ENCODE measurements at places on chromosomes 5 and 9. TPM values are rescaled to one million over a fixed set of nuclear protein-coding genes. Genes with fewer than 3 reads are reported as not detected.

TMEFF1 gene
- polyA plus RNA-seq = 0.05 TPM

RGMB gene
- polyA plus RNA-seq = 14.2 TPM

- H3K36me3 ChIP-seq = peaks cover 37% of the 10 kb centered on the region
- H3K27ac ChIP-seq = no peak overlapping the region
- no peak overlapping the region for H3K4me3 ChIP-seq
- H3K27me3 ChIP-seq = no peaks in the 10 kb centered on the region
- H3K4me1 ChIP-seq = no peaks in the 10 kb centered on the region
- no peak for DNase-seq
Observed at GRCh38 chr9:93025736-93026135, 32.8 kb upstream of the SUSD3 start.

DNA sequence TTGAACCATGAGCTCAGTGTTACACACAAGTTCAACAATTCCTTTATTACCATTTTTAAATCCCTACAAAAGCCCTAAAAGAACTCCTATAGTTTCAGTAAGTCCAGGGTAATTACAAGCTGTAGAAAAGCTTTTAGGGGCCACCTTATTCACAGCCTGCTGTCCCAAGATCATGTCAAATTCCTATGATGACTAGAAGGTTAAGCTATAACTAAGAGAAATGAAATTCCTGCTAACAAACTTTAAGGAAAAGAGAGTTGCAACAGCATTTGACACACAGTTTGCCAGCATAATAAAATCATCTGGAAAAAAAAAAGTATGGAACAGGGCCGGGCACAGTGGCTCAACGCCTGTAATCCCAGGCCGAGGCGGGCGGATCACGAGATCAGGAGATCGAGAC lies 31.5 kb downstream of the TMEM245 start:
- no peak overlapping the region for H3K27ac ChIP-seq
- no peaks in the 10 kb centered on the region for H3K27me3 ChIP-seq
- no peak overlapping the region for H3K4me3 ChIP-seq
- peaks cover 88% of the 10 kb centered on the region for H3K36me3 ChIP-seq
- DNase-seq = no peak

DNA sequence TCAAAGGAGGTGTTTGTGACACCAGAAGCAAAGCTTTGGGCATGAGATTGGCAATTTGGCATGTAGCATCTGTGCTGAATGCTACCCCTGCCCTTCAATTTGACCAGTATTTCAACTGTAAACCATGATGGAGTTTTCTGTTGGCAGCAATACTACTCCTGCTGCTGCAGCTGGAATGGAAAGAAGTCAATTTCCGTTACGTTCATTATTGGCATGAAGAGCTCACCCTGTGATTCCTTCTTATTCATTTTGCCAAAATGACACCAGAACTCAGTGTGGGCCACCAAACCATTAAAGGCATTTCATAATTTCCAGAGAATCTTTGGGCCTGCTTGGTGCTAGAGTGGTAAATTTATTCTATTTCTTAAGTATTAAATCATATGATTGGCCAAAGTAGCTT lies 433.1 kb upstream of the DMAC1 start:
- H3K27ac ChIP-seq = no peak overlapping the region
- H3K4me1 ChIP-seq = no peaks in the 10 kb centered on the region
- DNase-seq = no peak
- no peaks in the 10 kb centered on the region for H3K27me3 ChIP-seq
- H3K4me3 ChIP-seq = no peak overlapping the region

DNA sequence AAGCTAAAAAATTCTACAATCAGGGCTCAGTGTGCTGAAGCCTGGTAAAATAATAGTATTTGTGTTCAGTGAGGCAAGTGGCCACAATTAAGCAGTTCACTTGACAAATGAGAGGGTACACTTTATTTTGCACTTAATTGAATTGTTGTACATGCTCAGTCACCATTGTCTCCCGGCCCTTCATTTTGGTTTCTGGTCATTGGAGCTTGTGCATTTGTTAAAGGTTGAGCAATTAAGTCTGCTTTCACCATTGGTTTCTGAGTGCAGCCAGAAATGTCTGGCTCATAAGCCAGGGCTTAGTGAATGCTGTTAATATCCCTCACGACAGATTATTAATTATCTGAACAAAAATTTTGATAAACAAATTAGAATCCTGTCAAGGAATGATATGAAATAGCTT lies 89.6 kb downstream of the PRDM6 start:
- no peak for DNase-seq
- no peaks in the 10 kb centered on the region for H3K27me3 ChIP-seq
- H3K36me3 ChIP-seq = no peaks in the 10 kb centered on the region
- H3K27ac ChIP-seq = no peak overlapping the region
- H3K4me1 ChIP-seq = peaks cover 19% of the 10 kb centered on the region
- H3K4me3 ChIP-seq = no peak overlapping the region
